ENCODE measurements at places on chromosomes 12 and 14.
A peak's percentile ranks its signal among the peaks of the same experiment; 100 is the strongest.

DNA sequence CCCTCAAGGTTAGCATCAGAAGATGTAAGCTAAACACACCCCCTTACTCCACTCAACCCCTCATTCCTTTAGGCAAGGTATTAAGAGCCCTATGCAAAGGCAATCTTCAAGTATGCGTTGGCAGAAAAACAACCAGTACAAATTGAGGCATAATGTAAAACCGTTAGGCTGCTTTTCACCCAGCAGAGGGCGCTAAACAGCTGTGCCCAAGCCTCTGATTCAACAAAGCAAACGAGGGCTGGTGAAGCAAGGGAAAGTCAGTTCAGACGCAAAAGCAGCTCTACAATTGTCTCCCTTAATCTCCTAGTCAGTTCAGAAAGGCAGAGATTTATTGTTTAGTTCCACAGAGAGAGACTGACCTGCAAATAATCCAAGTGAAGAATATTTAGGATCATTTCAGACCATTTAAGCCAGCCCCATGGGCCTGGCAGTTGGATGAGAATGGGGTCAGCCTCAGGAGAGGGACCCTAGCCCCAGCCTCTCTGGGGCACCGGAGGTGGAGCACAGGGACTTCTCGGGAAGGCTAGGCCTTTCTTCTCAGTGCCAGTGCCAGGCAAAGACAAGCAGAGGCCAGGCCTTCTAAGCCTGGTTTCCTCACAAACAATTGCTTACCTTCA lies 23.5 kb downstream of the DCAF5 start:
- peak; percentile 79 for DNase-seq

GRCh38 chr14:68075382-68076029 lies 255.9 kb downstream of the RAD51B start:
- no peak for DNase-seq

GRCh38 chr12:90908465-90908864 lies 46.5 kb downstream of the CCER1 start:
- no peak for DNase-seq

GRCh38 chr12:100448656-100449055 lies 25.0 kb upstream of the NR1H4 start:
- no peak for DNase-seq

All from CD4-positive, alpha-beta T cell treated with Interleukin-21 for 1 hour (primary cell).